ENCODE measurements at places on chromosomes 3 and 15.

DNA sequence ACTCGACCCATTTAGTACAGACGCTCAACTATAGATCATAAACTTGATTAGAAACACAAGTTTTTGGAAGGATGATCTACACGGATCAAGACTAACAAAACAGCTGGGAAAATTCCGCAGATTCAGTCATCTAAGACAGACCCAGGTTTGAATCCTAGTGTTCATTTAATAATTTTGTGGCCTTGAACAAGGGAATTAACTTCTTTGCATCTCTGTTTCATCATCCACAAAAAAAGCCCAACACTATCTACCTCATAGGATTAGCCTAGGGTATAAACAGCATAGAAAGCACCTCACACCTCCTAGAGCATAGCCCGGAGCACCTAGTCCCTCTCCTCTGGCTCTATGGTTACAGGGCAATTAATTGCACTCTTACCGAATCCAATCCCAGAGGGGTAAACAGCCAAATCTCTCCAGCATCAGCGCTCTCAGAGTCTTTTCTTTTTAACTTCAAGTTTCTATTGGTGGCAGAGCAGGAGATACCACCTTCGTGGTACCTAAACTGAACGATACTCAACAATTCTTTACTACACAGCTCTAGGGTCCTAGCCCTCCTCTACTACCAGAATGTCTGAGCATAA lies 3.5 kb downstream of the TBL1XR1 start:
- no peak for DNase-seq

DNA sequence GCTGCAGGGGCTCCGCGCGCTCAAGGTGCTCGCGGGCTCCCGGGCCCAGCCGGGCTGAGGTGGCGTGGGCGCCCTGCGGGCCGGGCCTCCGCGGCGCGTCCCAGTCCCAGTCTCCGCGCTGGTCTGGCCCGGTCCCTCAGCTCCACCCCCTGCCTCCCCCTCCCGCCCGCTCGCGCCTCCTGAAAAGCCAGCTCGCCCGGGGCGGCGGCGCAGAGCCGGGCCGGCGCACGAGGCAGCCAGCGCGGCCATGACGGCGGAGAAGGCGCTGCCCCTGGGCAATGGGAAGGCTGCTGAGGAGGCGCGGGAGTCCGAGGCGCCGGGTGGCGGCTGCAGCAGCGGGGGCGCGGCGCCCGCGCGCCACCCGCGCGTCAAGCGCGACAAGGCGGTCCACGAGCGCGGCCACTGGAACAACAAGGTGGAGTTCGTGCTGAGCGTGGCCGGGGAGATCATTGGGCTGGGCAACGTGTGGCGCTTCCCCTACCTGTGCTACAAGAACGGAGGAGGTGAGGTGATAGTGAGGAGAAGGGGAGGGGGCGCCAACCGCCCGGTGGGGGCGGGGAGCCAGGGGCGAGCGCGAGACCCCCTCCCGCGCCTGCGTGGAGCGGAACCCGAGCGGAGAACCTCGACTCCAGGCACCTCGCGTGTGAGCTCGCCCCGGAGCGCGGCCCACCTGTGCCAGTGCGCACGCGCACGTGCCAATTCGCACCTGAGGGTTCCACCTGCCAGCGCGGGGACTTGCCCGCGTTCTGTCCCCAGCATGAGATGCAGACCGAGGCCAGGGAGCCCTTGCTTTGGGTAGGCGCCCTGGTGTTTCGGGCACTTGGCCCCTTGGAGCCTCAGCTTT lies at the start of gene SLC6A11:
TSS of gene SLC6A11 (plus strand) at position 210 of the 844 bp plus-strand sequence. CDS start at position 248, 38 bp downstream.
- no peak for DNase-seq

GRCh38 chr3:125460233-125460632 lies 59.8 kb downstream of the SNX4 start:
- DNase-seq, result no peak

DNA sequence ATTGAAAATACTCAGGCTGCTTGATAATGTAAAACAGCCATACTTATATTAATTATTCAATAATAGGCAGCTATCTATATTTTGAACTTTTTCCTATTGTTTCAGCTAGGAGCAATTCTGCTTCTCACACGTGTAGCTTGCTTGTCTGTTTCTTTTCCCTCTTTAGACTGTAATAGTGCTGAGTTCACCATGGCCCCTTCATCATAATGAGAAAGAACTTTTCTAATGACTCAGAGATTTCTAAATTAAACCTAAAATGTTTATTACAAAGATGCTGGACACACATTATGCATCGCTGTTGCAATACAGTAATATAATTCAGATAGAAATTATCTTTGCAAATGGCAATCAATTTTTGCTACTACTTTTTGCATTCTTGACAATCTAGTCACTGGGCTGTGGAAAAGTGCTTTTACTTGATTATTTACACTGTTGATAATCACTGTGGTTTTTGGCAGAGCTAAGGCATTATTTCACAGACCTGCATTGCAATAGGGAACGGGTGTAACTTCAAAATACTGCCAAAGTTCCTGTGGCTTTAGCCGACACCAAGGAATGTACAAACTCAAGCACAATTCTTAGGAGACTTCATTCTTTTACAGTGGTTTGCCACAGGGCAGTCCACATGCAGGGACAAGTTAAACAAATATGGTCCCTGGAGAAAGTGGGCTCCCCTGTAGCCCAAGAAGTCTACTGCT lies 281.0 kb upstream of the TBL1XR1 start:
- DNase-seq, result peak; percentile 97

DNA sequence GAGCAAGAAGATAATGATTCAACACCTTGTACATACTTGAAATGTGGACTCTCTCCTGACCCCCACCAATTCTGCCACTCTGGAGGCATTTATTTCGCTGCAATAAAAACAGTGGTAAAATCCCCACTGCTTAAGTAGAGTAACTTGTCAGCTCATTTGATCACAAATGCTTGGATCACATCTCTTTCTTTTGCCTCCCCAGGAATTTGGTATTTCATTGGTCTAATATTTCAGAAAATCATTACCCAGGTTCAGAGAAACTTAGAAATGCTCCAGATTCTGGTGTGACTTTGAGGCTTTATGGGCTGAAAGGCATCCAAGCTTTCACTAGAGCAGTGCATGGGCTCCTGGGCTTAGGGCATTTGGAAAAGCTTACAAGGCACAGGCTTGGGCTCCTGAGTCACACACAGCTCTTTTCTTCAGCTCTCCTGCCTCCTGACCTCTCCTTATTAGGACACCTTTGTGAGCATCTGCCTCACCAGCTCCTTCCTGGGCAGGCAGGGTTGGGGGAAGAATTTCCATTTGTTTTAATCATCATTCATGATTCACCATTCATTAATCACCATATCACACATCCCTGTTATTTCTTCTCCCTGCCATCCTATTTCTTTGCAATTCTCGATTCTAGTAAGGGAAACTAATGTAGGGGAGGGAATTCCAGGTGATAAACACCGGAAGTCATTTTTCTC lies 22.5 kb downstream of the CDCP1 start:
- DNase-seq, result peak; percentile 64

- DNase-seq, result peak; percentile 30
Measured at GRCh38 chr15:31262901-31263671, 63.5 kb upstream of the KLF13 start.

DNA sequence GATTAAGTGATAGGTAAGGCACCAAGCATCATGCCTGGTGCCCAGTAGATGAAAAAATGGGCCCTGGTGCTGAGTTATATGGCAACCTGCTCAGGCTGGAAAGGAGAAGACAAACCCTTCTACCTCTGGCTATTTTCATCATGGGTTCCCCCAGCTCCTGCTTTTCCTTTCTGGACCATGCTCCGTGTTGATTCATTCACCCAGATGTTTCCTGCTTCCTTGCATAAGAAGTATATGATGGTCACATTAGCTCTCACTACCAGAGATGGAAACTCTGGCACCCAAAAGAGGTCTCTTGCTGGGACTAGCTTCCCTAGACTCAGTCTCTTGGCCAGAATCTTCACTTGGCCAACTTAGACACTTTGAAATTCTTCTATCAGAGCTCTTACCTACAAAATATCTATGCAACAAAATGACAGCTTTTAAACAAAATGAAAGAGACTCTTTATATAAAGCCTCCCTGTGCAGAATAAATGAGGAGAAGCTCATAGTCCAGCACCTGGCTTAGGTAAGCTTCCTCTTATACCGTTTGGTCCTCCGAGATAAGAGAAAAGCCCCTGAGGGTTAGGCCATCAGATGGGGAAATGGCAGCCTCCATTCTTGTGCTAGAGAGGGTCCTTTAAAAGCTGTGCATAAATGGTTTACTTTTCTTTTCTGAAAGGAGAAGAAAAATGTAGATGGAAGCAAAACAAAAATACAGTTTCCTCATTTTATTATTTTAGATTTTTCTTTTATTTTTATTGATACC lies 46.8 kb upstream of the MCF2L2 start:
- DNase-seq, result no peak

- DNase-seq, result peak; percentile 55
Measured at GRCh38 chr15:61946778-61947177, 113.5 kb downstream of the VPS13C start.

DNA sequence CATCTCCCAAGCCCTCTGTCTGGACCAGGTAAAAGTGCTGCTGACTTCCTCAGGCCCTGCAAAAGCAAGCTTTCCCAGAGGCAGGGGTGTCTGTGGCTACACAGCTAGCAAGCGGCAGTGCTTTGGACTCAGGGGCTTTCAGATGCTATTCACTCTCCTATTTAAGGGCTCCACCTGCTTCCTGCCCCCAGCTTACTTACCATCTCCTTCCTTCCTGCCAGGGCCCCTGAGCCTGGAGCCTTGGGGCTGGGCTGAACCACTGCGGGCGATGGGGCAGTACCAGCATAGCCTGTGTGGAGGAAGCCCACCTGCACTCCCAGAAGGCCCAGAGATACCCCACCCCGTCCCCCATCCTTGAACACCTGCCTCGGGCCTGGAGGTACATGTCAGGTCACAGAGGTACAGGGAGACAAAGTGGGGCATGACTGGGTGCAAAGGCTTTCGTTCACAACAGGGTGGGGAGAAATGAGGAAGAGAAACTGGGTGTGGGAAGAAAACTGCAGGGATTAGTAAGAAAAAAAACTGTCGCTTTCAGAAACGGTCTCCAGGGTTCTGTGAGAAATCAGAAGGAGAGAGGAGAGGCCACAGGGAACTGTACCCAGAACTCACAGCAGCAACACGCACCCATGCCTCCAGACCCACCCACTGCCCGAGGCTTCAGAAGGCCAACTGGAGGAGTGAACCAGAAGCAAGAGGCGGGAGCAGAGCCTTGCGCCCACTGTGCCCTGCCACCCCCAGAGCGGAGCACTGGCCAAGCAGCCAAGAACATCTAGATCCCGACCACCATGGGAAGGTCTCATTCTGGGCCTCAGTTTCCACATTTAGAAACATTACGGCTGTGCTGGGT lies 49.5 kb downstream of the CCDC12 start:
- no peak for DNase-seq

GRCh38 chr3:14929310-14930074 lies 17.9 kb upstream of the NR2C2 start:
- DNase-seq, result no peak

GRCh38 chr3:32155117-32155516 lies 48.7 kb downstream of the GPD1L start:
- DNase-seq, result no peak

Measured in adipocyte (in vitro differentiated cells).